NCI-H510A treated with DMSO at 0.1 percent for 48 hours (cell line): ENCODE measurements at places on chromosomes 5 and 9.
A peak's percentile ranks its signal among the peaks of the same experiment; 100 is the strongest.

DNA sequence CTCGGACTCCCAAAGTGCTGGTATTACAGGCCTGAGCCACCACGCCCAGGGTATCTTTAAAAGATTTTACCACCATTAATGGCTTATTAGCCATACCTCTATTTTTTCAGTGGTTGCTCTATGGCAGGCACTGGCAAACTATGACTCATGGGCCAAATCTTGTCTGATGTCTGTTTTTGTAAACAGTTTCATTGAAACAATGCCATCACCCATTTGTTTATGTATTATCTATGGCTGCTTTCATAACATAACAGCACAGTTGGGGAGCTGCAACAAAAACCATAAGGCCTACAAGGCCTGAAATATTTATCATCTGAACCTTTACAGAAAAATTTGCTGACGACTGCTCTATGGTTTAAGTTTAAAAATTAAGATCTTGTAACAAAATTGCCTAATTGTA lies 66.8 kb downstream of the SLC38A9 start:
- no peak for DNase-seq

- no peak for DNase-seq
Measured at GRCh38 chr5:10726913-10727517, 34.0 kb downstream of the DAP start.

GRCh38 chr5:39955156-39955555 lies 530.4 kb upstream of the DAB2 start:
- no peak for DNase-seq

- DNase-seq, result no peak
Measured at GRCh38 chr9:77277719-77278118, 100.4 kb downstream of the VPS13A start.

DNA sequence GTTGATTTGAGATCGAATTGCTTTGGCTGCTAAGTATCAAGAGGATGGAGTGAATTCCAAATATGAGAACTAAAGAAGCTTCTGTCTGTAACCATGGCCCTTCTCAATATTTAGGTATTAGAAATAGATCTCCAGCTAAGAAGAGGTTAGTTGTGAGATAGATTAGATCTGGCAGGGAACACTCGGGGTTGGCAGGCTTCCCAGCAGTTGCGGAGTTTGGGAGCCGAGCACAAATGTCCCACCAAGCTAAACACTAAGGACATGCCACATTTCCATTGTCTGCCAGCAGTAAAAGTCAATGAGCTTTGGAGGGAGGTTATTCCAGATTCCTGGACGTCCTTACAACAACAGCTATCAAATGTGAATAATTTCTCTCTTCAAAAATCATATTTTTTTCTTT lies 85.8 kb downstream of the TAF11L14 start:
- DNase-seq, result no peak

GRCh38 chr5:96006291-96006690 lies 44.6 kb upstream of the ELL2 start:
- DNase-seq, result no peak

DNA sequence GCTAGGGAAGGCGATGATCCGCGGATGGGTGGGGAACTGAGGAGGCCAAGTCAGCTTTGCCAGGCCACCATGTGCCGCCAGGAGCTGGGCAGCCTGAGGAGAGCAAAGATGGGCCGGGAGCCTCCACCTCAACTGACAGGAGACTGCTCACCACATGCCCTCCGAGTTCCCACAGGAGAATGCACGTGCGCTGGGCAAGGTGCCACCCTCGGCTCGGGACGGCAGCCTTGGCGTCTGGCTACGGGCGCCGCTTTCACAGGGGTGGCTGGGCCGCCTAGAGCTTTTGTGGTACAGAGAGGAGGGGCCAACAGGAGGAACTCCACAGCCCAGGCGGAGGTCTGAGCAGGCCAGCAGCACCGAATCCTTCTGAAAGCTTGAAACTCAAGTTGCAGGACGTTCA lies 5.3 kb upstream of the TBC1D9B start:
- DNase-seq, result no peak

GRCh38 chr5:72388646-72389045 lies 68.5 kb downstream of the PTCD2 start:
- DNase-seq, result no peak

DNA sequence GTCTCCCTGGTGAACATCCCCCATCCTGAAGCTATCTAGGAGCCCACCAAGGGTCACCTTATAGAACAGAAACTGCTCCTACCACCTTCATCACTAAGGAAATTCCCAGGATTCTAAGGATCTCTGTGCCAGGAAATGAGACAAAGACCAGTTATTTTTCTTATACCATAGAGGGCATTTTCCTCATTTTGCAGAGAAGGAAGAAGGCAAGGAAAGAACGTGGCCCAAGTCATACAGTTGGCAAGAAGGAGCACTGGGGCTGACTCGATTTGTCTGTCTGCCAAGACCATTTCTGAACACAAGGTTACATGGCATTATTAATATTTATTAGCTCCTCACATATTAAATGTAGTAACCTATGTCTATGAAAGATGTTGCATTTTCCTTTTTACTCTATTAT lies 49.6 kb upstream of the TNFSF15 start:
- DNase-seq, result no peak

DNA sequence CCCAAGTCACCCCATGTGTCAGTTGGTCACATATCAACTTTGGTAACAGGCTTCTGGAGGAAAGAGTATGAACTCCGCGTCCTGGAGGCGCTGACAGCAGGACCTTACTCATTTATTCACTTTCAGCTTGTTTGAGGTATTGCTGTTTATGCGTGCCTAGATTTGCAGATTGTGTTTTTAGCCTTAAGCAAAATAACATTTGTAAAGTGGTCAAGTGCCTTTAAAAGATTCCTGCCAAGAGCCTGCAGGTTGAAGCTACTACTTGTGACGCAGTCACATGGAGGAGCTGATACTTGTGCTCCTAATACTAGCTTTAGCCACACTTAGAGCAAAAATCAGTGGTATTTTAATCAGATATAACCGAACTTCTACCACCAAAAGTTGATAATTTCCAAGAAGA lies 351.3 kb downstream of the ADGRV1 start:
- no peak for DNase-seq

DNA sequence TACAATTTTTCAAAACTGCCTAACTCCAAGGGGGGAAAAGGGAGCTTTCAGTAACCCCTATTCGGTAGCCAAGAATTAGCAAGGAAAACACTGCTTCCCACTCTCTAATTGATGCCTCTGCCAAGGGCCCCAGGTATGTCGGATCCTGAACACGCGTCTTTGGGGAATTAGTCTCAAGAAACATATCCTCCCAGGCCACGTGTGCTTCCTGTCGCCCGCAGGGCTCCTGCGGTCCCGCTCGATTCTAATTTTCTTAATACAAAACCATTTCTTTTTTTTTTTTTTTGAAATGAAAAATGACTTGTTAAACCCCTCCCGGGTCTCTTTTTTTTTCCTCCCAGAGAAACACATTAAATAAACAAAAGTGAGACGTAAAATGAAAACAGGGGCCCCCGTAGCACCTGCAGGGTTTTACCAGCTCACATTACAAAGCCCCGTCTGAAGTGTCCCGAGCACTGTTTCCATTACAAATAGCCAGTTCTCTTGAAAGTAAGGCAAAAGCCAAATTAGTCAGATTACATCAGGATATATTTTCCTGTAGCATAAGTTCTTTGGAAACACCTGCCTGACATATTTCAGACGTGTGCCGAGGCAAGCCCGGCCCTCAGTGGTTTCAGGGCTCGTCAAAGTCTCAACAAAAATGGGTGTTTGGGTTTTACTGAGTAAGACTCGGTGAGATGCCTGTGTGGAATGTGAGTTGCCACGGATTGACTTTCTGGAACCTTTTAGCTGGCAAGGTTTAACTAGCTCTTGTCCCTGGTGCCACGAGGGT lies 21.5 kb downstream of the SMIM23 start:
- peak; percentile 52 for DNase-seq

GRCh38 chr9:136823136-136824046 lies 15.6 kb downstream of the RABL6 start:
- peak; percentile 83 for DNase-seq

- DNase-seq, result no peak
Measured at GRCh38 chr5:96789794-96790330, 17.9 kb downstream of the ERAP1 start.

DNA sequence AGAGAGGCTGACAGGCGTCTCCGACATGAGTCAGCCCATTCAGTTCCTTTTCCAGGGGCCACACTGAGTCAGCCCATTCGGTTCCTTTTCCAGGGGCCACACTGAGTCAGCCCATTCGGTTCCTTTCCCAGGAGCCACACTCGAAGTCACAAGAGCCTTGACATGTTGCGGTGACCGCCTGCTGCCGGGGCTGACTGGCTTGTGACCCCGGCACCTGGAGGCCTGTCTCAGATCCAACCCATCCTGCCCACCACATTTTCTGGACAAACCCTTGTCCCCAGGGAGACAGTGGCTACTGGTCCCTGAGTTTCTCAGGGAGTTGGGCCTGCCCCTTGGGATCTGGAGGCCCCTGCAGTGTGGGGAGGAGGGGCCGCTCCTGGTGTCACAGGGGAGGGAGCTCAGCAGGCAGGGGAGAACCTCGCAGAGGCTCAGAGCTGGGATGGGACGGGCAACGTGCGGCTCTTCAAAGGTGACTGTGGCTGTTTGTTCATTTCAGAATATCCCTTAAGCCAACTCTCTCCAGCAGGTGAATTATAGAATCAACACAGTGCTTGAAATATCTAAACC lies 40.5 kb upstream of the LPCAT1 start:
- DNase-seq, result no peak

- peak; percentile 87 for DNase-seq
Measured at GRCh38 chr5:83718195-83718825, 2.3 kb downstream of the HAPLN1 start.

DNA sequence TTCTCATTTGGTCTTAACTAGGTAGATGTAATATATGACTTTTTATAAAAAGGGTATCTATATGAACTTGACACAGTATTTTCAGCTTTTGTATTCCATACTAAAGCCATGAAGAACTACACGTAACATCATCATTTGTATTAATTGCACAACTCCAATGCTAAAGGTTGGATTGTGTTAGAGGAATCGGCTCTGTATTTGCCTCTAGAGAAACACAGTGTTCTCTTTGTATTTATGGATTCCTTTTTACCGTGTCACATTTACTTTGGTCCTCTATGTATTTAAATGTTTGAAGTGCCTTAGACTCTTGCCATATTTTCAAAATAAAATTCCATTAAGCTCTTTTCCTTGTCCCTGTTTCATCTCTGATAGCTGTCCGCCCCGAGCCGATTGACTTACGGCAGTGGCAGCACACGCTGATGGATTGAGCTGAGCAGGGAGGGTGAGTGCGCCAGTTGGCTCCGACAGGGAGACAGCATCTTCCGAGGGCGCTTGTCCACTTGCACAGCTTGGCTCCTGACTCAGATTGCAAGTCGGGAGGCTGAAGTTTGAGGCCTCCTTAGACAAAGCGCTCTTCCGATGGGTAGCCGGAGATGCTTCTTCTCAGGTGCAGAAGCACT lies 95.6 kb upstream of the DMRT1 start:
- DNase-seq, result no peak

DNA sequence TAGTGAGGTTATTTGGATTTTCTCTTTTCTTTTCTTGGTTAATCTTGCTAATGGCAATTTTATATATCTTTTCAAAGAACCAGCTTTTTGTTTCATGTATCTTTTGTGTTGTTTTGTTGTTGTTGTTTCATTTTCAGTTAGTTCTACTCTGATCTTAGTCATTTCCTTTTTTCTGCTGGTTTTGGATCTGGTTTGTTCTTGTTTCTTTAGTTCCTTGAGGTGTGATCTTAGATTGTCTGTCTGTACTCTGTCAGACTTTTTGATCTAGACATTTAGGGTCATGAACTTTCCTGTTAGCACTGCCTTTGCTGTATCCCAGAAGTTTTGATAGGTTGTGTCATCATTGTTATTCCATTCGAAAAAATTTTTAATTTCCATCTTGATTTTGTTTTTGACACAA lies 399.7 kb downstream of the TLE1 start:
- no peak for DNase-seq

GRCh38 chr5:103645816-103646215 lies 83.2 kb upstream of the NUDT12 start:
- no peak for DNase-seq

DNA sequence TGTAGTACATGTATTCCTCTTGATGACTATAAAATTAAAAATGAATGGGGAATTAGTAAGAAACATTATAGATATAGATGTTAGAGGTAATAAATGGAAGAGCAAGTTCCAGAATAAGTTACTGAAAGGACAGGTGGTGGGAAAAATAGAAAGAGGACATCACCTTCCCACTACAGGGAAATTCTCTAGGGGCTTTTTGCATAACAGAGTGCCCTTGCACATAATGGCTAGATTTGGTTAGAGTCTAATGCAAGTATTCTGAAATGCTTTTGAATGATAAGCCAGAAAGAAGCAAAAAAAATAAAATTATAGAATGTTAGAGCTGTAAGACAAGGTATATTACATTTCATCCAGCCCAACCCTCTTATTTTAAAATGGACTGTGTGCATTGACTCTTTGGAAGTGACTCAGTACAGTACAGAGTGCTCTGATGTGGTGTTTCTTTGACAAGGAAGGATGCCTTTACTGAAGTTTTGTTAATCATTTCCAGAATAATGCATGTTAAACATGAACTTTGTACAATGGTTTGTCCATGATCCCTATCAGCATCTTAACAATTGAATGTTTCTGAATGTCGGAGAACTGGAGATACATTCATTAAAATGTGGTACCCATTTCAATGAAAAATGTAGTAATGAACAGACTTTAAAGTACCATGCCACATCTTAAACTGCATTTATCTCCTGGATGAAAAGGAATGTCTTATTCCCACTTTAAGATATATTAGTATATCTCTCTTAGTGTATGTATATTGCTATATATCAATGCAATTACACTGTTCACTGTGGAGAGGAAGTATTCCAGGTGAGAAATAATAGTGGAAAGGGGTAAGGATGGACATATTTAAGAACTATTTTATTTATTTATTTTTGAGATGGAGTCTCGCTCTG lies 391.1 kb downstream of the ADGRV1 start:
- DNase-seq, result no peak

GRCh38 chr5:65101632-65102100 lies 332.9 kb downstream of the CWC27 start:
- DNase-seq, result no peak

- no peak for DNase-seq
Measured at GRCh38 chr5:81334304-81335061, 33.1 kb downstream of the ZCCHC9 start.

- DNase-seq, result no peak
Measured at GRCh38 chr5:1134478-1134877, 22.6 kb upstream of the SLC12A7 start.

GRCh38 chr9:137502008-137502911 lies 43.1 kb upstream of the NSMF start:
- no peak for DNase-seq

- DNase-seq, result no peak
Measured at GRCh38 chr5:116553366-116553765, 21.3 kb downstream of the SEMA6A start.

DNA sequence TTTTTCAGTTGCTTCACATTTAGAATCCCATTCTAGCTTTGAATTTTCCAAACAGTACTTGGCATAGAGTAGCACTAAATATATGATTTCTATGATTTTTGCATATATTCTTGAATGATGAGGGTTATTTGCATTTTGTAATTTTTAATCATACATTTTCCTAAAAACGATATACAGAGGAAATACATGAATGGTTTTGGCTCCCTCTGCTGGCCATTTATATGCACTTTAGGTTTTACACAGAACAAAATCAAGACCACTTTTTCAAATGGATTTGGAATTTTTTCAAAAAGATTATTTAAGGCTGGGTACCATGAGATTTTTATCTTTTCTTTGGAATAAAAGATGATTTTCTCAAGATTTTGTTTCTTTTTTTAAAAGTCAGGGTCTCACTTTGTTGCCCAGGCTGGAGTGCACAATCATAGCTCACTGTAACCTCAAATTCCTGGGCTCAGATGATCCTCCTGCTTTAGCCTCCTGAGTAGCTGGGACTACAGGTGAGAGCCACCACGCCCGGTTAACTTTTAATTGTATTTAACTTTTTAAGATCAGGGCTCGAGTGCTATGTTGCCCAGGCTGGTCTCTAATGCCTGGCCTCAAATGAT lies 16.7 kb upstream of the COMMD10 start:
- DNase-seq, result no peak
